ENCODE measurements at places on chromosomes 12 and 14.

- DNase-seq, result no peak
These were observed 698.6 kb upstream of the MDGA2 start for GRCh38 chr14:48373981-48374380.

GRCh38 chr12:117311-117710 lies 50.7 kb downstream of the IQSEC3 start:
- DNase-seq, result no peak

GRCh38 chr12:5808981-5809380 lies 136.1 kb downstream of the ANO2 start:
- DNase-seq, result no peak

GRCh38 chr12:88574278-88574677 lies 6.0 kb downstream of the KITLG start:
- no peak for DNase-seq

DNA sequence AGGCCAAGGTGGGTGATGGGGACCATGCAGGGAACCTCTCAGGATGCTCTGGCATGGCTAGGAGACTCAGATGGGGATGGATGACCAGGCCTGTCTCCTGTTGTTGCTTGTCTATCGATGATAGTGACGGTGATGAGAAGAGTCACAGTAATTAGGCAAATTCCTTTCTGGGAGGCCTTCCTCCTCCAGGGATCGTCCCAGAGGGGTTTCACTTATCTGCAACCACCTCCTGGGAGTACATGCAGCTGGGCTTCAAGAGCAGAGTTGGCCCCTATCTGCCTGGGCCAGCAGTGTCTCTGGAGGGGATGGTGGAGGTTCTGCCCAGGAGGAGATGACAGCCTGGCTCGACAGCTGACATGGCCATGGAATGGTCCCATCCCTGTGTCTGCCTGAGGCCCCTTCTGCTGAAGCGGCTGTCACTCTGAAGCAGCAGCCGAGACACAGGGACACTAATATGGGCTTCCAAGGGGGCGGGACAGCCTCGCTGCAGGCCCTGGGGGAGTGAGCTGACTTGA lies 27.5 kb upstream of the OAS1 start:
- no peak for DNase-seq

- peak; percentile 94 for DNase-seq
These were observed 1.5 kb upstream of the EFS start for GRCh38 chr14:23366426-23366921.

GRCh38 chr12:110670161-110670701 lies 18.7 kb downstream of the HVCN1 start:
- no peak for DNase-seq

- DNase-seq, result no peak
These were observed 364.2 kb downstream of the GALC start for GRCh38 chr14:87628780-87629179.

DNA sequence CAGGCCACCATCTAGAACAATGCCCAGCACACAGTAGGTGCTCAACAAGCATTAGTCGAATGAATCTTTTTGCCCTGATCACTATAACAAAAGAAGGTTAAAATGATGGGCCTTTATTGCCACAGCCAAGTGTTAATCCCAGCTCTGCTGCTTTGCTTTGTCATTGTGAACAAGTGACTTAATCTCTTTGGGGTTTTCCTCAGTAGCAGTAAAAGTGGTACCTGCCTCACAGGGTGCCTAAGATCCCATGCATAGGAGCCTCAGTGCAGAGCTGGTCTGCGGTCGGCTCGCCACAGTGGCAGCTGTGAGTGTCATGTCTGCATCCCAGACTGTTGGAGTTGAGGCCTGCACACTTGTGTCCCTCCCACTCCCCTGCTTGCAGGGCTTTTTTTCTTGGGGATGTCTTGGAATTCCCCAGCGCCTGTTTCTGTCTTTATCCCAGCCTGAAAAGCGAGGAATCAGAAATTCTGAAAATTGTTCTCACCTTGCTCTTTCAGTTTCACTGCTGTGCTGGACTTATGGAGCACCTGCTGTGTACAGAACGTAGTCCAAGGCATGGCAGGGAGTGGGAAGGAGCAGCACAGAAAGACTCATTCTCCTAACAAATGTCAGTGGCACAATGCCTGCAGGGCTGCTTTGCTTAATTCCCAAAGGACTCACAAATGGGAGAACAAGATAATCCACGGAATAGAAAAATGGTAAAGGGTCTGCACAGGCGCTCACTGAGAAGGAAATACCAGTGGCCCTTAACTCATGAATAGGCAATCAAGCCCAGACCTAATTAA lies 90.8 kb downstream of the EML1 start:
- no peak for DNase-seq

- no peak for DNase-seq
These were observed 600.9 kb upstream of the FLRT2 start for GRCh38 chr14:84929086-84929485.

- no peak for DNase-seq
These were observed 77.5 kb downstream of the ELK3 start for GRCh38 chr12:96271469-96272199.

- no peak for DNase-seq
These were observed 250.4 kb downstream of the ALX1 start for GRCh38 chr12:85530456-85530855.

GRCh38 chr14:61573321-61573720 lies 122.0 kb upstream of the HIF1A start:
- DNase-seq, result no peak

- peak; percentile 65 for DNase-seq
These were observed 13.2 kb upstream of the ARF6 start for GRCh38 chr14:49879646-49880204.

DNA sequence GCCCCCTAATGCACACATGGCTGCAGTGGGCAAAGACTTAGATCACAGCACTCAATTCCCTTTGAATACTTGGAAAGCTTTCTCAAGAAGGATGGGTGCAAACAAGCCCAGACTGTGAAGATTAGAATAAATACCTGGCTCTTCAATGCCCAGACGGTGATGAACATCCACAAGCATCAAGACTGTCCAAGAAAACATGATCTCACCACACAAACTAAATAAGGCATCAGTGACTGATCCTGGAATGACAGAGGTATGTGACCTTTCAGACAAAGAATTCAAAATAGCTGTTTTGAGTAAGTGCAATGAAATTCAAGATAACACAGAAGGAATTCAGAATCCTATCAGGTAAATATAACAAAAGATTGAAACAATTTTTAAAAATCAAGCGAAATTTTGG lies 43.8 kb upstream of the ZDHHC17 start:
- no peak for DNase-seq

DNA sequence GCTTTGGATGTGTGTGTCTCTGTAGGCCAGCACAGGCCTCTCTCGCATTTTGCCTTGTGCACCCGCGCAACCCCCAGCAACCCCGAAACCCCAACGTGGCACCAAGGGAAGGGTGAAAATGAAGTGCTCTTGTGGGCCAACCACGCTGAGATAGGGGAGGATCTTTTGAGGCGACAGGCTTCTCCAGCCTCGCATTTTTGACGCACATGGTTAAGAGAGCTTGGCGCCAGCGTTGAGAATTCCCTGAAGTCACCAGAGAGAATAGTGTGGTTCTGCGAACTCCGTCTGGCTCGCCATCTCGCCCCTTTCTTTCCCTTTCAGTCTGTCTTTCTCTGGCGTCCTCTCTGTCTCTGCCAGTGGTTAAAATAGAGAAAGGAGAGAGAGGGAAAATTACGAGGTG lies 1.9 kb upstream of the TBX3 start:
- no peak for DNase-seq

GRCh38 chr12:111720457-111720856 lies 34.6 kb downstream of the ACAD10 start:
- no peak for DNase-seq

- no peak for DNase-seq
These were observed 107.5 kb downstream of the SPTSSA start for GRCh38 chr14:34354556-34354955.

DNA sequence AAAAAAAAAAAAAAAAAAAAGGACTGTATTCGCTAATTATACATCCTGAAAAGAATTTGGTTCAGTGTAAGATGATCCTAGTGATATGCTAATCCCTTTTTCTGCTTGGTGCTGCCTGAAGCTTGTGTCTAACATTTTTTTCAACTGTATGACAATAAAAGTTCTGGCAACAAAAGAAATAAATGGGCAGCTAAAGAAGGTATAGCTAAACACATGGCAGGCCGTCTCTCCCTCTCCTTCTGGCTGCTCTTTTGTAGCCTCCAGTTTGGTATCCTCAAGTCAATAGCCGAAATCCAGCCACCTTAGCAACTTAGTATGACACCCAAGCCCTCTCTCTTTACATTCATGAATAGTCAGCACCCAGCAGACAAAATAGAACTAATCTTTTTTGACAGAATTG lies 198.3 kb upstream of the OTX2 start:
- DNase-seq, result no peak

- no peak for DNase-seq
These were observed 76.8 kb upstream of the PLEKHA5 start for GRCh38 chr12:19052689-19053088.

DNA sequence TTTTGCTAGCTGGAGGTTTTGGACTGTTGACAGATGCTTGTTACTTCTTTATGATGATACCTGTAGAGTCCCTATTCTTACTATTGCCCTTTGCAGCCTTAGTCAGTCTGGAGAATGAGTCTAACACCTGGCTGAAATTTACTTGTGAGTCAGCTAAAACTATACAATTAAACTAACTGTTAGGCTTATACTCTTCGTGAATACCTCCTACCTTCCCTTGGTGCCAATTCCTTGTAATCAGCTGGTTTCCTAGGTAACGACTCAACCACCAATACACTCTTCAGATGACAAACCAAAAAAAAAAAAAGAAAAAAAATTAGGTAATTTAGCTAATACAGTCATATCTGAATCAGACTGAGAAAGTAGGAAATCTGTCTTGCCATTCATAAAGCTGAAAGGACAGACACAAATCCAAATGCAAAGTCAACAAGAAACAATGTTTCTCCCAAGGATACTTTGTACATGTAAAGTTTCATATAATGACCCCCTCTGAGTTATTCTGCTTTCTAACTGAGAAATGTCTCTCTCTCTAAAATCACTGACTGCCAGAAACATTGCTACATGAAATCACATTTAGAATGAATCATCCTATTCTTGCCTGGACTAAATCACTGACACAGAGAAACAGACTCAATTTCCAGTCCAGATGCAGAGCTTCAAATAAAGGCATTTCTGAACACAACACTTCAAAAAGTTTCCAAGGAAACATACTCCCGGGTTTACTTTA lies 56.5 kb upstream of the CDKL1 start:
- no peak for DNase-seq

DNA sequence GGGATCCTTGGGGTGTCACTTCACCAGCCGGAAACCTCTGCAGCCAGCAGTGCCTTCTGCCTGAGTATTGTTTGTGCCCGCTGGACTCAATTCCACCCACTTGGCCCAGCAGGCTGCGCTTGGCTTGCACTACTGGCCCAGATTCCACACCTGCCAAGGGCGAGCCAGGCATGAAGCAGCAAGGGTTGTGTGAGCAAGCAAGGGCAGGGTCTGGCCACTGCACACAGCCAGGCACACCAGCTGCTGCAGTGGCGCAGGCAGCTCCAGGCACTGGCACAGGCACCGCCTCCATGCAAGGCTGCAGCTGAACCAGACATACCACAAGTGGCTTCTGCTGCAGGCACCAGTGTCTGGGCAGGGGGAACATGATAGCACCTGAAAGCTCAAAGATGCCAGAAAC lies 99.5 kb downstream of the NUAK1 start:
- DNase-seq, result no peak

DNA sequence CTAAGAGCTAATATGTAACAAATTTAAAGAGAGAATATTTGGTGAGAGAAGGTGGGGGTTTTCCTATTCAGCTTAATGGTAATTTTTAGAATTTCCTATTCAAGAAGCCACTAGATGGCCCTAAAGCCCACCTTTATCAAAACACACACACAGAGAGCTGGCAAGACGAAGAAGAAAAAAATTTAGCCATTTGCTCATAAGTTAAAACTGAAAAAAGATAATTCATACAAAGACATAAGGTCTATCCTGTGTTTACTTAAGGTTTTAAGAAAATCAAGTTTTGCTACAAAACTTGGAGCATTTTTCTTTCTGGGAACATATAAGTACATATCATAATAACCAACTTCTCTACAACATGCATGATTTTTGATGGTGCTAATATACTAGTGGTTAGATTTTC lies 46.8 kb upstream of the PCED1B start:
- peak; percentile 20 for DNase-seq

GRCh38 chr14:34450958-34451357 lies 11.1 kb downstream of the SPTSSA start:
- DNase-seq, result no peak

- no peak for DNase-seq
These were observed 64.9 kb upstream of the SYT1 start for GRCh38 chr12:78799649-78800048.

DNA sequence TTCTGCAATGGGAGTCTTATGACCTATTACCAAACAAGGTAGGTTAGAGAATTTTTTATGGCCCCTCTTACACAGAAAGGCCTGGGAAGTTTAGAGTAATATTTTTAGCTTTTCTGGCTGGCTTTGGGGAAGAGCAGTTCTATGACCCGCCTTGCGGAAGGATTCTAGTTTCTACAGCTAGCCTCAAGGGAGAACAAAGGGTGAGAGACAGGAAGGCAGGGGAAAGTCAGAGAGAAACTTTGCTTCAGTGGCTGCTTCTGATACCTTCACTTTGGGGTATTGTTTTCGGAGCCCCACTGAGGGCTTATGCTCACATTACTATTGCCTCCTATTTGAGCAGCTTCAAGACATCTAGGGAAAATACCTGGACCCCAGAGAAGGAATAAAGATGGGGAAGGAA lies 80.7 kb upstream of the NUDT4 start:
- no peak for DNase-seq

Measured in iPS-NIHi11 (cell line).